Left renal pelvis (tissue), 4 donors: ENCODE measurements at places on chromosomes 3 and 15.

DNA sequence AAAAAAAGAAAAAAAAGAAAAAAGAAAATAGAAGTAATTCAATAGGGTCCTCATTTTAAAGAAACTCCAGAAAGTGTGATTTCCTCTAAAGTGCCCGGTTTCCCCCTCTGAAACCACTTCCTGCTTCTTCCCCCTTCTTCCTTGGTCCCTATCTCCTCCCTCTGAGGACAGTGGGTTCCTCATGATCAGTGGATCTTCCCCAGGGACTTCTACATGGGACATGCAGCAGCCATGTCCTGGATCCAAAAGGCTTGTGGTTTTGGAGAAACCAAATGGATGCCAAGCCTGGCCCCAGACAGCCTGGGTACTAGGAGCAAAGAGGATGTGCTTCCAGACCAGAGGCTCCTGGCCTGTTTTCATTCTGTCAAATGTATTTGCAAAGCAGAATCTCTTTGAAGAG, 26.6 kb upstream of the SMAD6 start:
- DNase-seq = no peak

DNA sequence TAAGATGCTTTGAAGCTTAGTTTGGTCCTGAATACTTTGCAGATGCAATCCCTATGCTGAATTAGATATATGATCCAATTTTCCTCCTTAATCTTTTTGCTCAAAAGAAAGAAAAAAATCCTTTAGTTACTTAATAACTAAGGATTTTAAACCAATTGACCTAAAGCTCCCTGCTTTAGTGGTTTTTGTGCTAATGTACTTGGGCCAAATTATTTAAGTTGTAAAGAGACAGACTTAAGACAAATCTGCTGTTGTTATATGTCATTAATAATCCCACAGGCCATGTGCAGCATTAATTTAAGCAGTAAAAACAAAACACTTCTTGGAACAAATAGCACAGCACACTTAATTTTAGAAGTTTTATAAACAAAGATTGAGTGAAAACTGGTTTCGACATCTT, 776.1 kb upstream of the SEMA6D start:
- peak; percentile 35 for DNase-seq

DNA sequence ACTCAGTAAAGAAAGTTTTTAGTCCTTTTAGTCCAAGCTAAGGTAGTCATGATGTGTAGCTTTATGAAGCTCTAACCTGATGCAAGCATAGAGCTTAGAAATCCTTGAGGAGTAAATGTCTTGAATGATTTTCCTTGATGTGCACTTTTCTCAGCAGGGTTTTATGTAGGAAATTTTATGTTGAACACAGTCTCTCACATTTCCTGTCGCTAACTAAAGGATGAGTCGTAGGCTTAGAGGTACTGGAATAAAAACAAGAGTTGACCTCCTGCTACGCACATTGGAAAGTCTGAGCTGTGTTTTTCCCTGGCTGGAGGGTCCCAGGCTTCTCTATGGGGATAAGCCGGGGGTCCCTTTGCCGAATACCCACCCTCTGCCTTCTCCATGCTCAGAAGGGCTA, 34.7 kb upstream of the ZPLD1 start:
- no peak for DNase-seq

GRCh38 chr3:106208251-106208650, 339.4 kb upstream of the CBLB start:
- no peak for DNase-seq

- DNase-seq = no peak
These were observed 117.2 kb downstream of the TLE3 start for GRCh38 chr15:69980341-69981059.

DNA sequence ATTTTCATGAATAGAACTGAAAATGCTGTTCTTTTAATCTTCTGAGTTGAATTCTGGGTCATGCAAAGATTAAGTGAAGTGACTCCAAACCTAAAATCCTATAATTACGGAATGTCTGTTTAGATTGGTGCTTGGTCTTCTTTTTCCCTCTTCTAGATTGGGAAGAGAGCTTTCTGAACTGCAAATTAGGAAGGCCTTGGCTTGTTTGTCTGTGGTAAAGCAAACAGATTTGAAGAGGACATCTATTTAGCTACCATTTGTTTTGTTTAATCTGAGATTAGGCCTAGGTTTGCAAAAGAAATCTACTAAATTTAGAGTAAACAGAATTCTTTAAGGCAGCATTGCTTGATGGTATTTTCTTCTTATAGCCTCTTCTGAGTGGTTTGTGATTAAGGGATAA, 23.5 kb downstream of the PAQR9 start:
- no peak for DNase-seq
